ENCODE measurements at places on chromosomes 7 and 10. TPM values are rescaled to one million over a fixed set of nuclear protein-coding genes. Genes with fewer than 3 reads are reported as not detected.

Gene RBP4
- total RNA-seq: 4.9 TPM

Gene C1QL3
- total RNA-seq: 0.05 TPM

Gene UPK3B
- 20.0 TPM for total RNA-seq

Gene SPDYE2B
- not detected for total RNA-seq

Gene C10orf62
- total RNA-seq: not detected

Gene GBX1
- 0.09 TPM for total RNA-seq

Gene TUBAL3
- 0.24 TPM for total RNA-seq

Gene HHEX
- 11.3 TPM for total RNA-seq

Gene GPR15LG
- 0.21 TPM for total RNA-seq

Gene CALN1
- not detected for total RNA-seq

Gene TBL2
- total RNA-seq: 52.4 TPM

Gene CHAT
- total RNA-seq: not detected

Gene CDHR1
- total RNA-seq: 0.13 TPM

Gene TMEM184A
- total RNA-seq: 8.8 TPM

Gene ADCYAP1R1
- total RNA-seq: 0.03 TPM

Gene SKIDA1
- total RNA-seq: 1.2 TPM

Gene C10orf67
- total RNA-seq: 0.09 TPM

Gene MYO1G
- total RNA-seq: 0.33 TPM

Gene HABP2
- total RNA-seq: 0.14 TPM

Gene CPVL
- total RNA-seq: 0.18 TPM

Gene BUB3
- total RNA-seq: 172 TPM

Gene UBE2D1
- total RNA-seq: 19.6 TPM

Gene EIF4EBP2
- 17.3 TPM for total RNA-seq

Gene DNAH11
- 0.33 TPM for total RNA-seq

Gene MRLN
- total RNA-seq: not detected

Gene GSDME
- total RNA-seq: 48.2 TPM

Gene STEAP4
- total RNA-seq: 0.06 TPM

Gene SLC18A3
- total RNA-seq: not detected

Gene GARIN1A
- 0.57 TPM for total RNA-seq

Gene CLRN3
- total RNA-seq: 0.07 TPM

Gene ASB4
- 0.19 TPM for total RNA-seq

Gene OR2A42
- total RNA-seq: not detected

Gene GPRIN2
- total RNA-seq: 33.0 TPM

Gene VWDE
- total RNA-seq: 0.74 TPM

Gene LRWD1
- total RNA-seq: 28.4 TPM

All from A549 treated with dexamethasone at 1 μM for 4 hours (cell line).